COR-L47 (cell line): ENCODE measurements at places on chromosomes 12 and 14.

DNA sequence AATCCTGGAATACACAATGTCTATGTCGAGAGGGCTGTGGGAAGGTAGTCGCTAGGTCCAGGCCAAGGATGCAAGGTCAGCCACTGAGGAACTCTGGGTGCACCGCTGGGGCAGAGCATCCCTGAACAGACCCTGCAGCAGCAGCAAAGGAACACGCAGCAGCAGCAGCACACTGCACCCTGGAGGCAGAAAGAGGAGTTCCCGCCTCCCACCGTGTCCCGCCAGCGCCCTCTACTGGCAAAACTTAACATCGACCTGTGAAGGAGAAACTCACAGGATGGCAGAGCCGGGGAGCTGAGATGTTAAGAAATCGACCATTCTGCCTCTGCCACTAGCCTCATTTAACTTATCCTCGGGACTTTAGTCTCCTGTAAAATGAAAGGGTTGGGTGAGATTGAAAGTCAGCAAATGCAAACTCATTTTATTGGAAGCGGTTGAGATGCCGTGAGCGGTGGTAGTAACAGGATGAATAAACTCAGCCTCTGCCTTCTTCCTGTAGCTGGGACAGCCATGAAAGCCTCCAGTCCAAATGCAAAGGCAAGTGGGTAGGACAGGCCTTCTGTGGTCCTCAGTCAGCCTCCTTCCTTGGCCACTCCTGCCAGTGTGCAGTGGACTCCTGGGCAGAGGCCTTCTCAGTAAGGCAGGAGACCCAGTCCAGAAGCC lies 45.6 kb downstream of the STAB2 start:
- DNase-seq: no peak

- DNase-seq: no peak
Observed at GRCh38 chr14:59101476-59101875, 87.0 kb upstream of the DAAM1 start.

DNA sequence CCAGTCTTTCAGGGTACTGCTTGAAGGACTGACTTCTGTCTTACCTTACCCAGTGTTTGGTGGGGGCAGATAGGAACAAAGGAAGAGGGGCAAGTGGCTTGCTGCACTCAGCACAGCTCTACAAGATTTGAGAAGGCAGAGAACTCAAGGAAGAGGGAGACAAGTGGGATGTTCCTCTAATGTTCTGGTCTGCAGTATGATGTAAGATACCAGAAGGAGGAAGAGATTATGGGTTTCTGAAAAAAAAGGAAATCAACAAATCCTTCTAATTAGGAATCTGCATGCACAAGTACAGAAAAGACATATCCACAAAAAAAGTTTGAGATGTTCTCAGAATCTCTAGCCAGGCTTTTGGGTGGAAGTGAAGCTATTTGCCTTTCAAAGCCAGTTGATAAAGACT lies 37.1 kb downstream of the USP15 start:
- no peak for DNase-seq

GRCh38 chr12:2970744-2971143 lies 11.5 kb downstream of the TEAD4 start:
- no peak for DNase-seq
